Upper lobe of left lung (tissue), 6 donors: ENCODE measurements at places on chromosomes 6 and 20. TPM values are rescaled to one million over a fixed set of nuclear protein-coding genes. Genes with fewer than 3 reads are reported as not detected.
A peak's percentile ranks its signal among the peaks of the same experiment; 100 is the strongest.

Gene HSPA12B
- 19.9 TPM for total RNA-seq

Gene PKHD1
- 0.20 TPM for total RNA-seq

Gene PFDN4
- 16.0 TPM for total RNA-seq

Gene SPATA25
- 1.3 TPM for total RNA-seq

Gene GPR6
- total RNA-seq = not detected

Gene ISM1
- total RNA-seq = 2.3 TPM

Gene SYCP2L
- total RNA-seq = 2.4 TPM

Gene PRR18
- total RNA-seq = 0.15 TPM

Gene COX4I2
- total RNA-seq = 17.1 TPM

Gene SYNGAP1
- 25.0 TPM for total RNA-seq

DNA sequence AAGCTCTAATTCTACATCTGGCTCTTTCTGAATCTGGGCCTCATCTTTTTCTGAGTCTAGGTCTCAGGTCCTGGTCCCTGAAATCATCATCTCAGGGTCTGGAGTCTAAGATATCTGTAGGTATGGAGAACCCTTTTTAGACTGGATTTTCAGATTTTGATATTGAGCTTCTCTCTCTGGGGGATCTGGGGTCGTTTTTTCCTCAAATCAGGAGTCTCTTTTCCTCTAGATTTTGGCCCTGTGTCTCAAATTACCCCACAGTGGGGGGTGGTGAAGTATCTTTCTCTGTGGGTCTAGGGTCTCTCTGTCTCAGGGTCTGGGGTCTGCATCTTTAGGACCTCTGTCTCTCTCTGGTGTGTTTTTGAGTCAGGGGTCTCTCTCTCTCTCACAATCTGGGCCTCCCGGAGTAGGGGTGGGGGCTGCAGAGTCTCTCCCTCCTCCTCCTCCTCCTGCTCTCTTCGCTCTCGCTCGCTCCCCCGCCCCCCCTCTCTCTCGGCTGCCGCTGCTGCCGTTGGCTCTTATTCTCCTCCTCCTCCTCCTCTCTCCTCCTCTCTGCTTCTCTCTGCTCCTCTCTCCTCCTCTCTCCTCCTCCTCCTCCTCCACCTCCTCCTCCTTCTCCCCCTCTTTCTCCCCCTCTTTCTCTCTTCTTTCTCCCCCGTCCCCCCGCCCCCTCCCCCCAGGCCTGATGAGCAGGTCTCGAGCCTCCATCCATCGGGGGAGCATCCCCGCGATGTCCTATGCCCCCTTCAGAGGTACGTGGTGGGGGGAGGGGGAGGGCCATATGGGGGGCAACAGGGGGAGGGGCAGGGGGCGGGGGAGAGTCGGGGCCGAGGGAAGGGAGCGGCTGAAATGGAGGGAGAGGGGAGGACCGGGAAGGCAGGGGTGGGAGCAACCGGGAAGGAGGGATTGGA lies at the start of gene SYNGAP1:
Gene SYNGAP1, plus strand, starts transcription at position 486 of the 911 bp plus-strand sequence. Its CDS starts 200 bp downstream, at position 686.
- DNase-seq = peak; percentile 82

DNA sequence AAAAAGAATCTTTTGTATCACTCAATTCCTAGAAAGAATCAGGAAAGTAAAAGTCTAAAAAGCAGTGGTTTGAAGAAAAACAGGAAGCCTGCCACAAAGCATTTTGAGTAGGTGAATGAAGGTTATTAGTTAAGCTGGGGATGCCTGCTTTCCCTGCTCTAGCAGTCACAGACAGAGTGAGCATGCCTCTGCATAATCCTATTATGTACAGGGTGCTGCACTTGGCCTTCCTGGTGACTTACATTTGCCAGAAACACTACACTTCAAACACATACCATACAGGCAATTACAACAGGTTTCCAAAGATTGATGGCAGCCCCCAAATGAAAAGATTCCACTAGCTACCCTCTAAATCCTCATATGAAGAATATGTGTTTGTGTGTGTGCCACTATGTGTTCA lies 130.8 kb downstream of the TPBG start:
- no peak for DNase-seq

DNA sequence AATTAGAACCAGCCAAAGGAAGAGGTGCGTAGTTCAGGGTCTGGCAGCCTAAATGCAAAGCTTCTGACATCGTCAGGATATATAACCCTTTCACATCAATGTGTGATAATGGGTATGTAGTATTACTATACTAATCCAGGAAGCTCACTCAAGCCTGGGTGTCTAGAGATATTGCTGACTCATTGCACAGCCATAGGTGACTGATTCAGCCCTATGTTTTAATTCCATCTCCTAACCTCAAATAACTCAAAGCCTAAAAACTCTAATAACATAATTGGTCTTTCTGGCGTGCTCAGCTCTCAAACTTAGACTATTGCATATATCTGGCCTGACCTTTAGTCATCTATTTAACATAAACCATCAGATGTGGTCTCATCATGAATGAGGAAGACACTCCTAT lies 658.4 kb downstream of the TBC1D32 start:
- DNase-seq = no peak

GRCh38 chr6:12277386-12277785 lies 12.8 kb upstream of the EDN1 start:
- DNase-seq = no peak

- DNase-seq = no peak
Observed at GRCh38 chr20:361561-361960, 14.7 kb downstream of the NRSN2 start.

- no peak for DNase-seq
Observed at GRCh38 chr20:12166053-12166717, 248.5 kb downstream of the BTBD3 start.

DNA sequence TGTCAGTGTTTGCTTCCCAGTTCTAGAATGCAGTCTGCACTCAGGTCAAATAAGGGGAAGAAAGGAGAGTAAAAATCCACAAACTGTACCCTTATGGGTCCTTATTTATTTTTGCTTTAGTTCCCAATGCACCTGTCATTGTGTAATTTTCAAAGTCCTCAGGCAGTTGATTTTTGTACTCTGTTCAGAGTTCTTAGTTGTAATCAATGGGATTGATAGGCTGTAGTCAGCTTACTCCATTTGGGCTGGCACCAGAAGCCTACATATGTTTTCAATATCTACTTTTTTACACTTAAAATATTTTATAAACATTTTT lies 18.6 kb downstream of the AIG1 start:
- no peak for DNase-seq

DNA sequence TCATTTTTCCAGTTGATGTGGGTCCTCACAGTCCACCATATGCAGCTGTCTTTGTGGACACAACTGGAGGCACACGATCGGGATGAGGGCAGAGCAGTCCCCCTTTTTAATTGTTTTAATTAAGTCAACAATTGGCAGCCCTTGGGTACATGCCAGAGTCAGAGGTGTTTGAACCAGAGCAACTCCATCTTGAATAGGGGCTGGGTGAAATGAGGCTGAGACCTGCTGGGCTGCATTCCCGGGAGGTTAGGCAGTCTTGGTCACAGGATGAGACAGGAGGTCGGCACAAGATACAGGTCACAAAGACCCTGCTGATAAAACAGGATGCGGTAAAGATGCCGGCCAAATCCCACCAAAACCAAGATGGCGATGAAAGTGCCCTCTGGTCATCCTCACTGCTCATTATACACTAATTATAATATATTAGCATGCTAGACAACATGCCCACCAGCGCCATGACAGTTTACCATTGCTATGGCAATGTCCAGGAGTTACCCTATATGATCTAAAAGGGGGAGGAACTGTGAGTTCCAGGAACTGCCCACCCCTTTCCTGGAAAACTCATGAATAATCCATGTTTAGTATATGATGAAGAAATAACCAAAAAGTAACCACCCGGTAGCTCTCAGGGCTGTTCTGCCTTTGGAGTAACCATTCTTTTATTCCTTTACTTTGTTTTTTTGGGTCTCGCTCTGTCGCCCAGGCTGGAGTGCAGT lies 31.8 kb upstream of the BLCAP start:
- DNase-seq = no peak

- DNase-seq = no peak
Observed at GRCh38 chr20:14583413-14583812, 246.0 kb upstream of the FLRT3 start.

- DNase-seq = no peak
Observed at GRCh38 chr6:136312975-136313374, 23.3 kb upstream of the BCLAF1 start.

- no peak for DNase-seq
Observed at GRCh38 chr6:45915780-45916468, 99.7 kb downstream of the CLIC5 start.

DNA sequence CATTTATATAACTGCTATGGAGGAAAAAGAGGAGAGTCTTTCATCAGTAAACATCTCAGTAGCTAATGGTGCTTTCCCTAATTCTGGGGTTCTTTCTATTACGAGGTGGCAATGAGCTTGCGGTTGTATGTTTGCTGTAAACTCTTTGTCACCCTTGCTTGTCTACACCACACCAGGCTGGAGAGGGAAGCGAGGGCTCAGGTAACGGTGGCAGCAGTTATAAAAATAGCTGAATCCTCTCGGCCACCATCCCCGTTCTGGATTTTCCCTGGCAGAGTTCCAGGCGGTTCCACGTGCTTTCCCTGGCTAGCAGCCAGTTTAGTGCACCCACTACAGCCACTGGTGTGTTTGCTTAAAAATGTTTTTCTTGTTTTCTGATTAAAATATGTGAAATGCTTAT lies 39.0 kb downstream of the MAS1 start:
- DNase-seq = no peak

- DNase-seq = no peak
Observed at GRCh38 chr6:18988636-18989035, 601.5 kb downstream of the RNF144B start.

DNA sequence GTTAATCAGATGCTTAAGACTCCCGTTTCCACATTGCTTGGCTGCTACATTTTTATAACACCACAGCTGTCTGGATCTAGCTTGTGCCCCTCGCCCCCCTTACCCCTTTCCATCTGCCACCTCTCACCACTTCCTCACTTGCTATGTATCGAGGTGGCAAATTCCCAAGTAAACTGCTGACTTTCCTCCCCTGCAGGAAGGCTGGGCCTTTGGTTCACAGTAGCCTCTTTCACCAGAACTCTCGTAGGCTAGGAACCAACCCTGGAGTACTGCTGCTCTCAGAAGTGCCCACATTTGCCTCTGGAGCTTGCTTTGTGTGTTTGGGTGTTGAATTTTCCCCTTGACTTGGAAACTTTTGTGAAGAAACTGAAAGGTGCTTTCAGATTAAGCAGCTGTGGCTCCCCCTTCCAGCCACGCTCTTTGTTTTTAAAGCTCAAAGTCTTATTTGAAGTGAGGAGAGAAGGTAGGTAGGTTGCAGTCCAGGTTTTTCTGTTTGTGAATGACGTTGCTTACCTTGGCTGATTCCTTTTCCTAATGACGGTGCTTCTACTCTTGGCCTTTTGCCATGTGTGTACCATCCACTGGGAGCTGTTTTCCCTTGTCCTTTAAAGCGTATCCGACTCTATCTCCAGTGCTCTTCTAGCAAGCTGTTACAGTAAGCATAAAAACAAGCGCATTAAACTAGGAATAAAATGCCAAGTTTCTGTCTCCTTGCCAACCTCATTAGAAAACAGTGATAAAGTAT lies 90.4 kb downstream of the CARMIL1 start:
- DNase-seq = no peak

GRCh38 chr6:54083287-54083686 lies 28.0 kb upstream of the MLIP start:
- no peak for DNase-seq

GRCh38 chr6:39396854-39397253 lies 74.4 kb upstream of the KCNK16 start:
- DNase-seq = no peak

DNA sequence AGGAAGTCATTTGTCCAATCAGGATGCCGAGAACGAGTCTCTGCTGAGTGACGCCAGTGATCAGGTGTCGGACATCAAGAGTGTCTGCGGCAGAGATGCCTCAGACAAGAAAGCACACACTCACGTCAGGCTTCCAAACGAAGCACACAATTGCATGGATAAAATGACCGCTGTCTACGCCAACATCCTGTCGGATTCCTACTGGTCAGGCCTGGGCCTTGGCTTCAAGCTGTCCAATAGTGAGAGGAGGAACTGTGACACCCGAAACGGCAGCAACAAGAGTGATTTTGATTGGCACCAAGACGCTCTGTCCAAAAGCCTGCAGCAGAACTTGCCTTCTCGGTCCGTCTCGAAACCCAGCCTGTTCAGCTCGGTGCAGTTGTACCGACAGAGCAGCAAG lies 281.5 kb downstream of the TSHZ2 start:
- no peak for DNase-seq

DNA sequence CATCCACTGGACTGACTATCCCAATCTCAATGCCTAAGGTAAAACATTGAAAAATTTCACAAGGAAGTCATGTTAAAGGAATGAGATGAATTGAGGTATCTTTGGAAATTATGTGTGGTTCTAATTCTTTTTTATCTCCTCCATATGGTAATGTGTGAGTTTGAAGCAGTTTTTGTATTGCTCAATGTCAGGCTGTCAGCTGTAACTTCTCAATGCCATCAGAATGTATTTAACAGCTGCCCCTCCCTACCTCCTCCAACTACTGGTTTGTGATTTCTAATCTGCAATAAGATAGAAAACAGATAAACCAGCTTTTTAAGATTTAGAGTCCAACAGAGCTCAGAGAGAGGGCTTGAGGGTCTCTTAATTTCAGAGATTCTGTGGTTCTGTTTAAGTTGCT lies 1005.8 kb upstream of the ADGRB3 start:
- DNase-seq = no peak

DNA sequence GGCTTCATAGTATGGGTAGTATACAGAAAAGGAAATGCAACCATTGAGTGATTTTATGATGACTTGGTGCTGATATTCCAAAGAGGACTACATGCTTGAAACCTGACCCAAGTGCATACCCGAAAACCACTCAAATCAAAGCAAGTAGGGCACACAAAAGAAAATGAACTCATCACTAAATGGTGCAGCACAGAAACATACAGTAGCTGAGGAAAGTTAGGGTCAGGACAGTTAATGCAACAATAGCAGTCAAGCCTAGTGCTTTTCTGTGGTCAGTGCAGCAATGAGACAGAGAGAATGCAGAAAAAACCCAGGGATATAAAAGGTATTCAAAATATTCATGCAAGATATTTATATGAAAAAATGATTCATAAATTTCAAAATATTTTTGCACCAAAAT lies 711.1 kb downstream of the EPHA7 start:
- DNase-seq = no peak

DNA sequence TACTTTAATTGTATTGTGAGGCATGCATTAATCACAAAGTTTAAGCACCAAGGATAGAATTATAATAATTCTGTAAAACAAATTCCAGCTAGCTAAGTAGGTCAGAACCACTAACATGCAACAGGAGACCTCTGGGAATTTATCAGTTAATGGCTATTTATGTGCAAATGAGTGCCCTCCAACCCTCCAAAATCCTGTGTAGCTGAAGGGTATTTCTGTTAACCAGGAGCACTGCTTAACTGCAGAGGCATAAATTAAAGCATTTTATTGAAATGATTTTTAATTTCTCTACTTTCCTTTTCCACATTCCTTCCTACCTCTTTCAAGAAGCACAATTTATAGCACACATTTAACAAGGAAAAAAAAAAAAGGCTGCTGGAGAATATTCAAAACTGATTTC lies 77.0 kb downstream of the MMS22L start:
- DNase-seq = no peak

GRCh38 chr20:35657271-35657670 lies 7.4 kb downstream of the CPNE1 start:
- no peak for DNase-seq

DNA sequence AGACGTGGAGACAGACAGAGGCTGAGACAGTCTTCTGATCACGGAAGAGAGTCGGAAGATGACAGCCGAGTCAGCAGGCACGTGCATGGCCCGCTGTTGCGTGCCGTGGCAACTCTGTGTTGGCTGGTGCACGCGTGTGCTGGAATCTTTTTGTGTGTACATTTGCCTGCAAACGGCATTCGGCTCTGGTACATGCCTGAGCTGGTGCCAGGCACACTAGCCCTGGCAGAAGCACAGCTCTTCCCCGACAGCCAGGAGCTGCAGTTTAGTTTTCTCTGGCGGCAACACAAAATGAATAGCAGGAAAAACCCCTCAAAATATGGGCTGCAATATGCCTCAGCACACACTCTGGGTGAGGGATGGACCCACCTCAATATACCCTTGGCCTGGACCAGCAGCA lies 769 bp upstream of the PDYN start:
- DNase-seq = no peak
